ENCODE measurements at places on chromosomes 16 and 17. TPM values are rescaled to one million over a fixed set of nuclear protein-coding genes. Genes with fewer than 3 reads are reported as not detected.

Gene EVPL
- not detected for total RNA-seq

Gene MAFG
- 23.1 TPM for total RNA-seq

Gene KRTAP9-4
- total RNA-seq: not detected

Gene CCL3
- total RNA-seq: not detected

Measured in melanocyte of skin (primary cell).